ENCODE measurements at places on chromosomes 3 and 15.
A peak's percentile ranks its signal among the peaks of the same experiment; 100 is the strongest.

DNA sequence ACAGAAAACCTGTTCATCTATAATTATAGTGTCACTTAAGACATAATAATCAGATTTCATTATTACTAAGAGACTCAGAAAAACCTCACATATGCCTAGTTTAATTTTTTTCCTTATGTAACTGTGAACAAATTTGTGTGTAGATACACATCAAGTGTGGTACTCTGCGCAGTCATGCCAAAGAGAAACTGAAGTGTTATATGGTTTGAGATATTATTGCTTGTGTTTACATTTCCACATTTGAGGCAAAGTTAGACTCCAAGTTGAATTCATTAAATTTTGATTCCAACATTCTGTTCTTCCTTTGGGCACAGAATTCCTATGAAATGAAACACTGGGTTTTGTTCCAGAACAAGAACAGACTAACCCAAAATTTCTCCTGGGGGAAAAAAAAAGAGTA is 2.2 kb downstream of the MBNL1 start:
- no peak for DNase-seq

GRCh38 chr3:17894434-17895060 is 152.1 kb upstream of the TBC1D5 start:
- DNase-seq: peak; percentile 11

DNA sequence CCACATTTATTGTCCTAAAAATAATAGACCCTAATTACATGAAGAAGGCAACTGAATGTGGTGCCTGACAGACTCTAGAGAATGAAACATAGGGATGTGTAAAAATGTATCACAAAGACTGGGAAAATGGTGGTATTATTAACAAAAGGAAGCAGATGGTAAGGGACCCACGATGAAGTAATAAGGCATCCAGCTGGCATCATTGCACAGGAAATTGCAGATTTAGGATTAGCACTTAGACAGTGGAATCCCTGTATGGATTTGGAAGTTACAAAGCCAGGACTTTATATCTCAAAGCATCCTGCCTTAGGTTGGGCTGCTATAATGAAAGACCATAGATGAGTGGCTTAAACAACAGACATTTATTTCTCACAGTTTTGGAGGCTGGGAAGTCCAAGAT is 104.3 kb downstream of the PPM1L start:
- DNase-seq: no peak

GRCh38 chr3:52259035-52259434 is 13.5 kb downstream of the PPM1M start:
- no peak for DNase-seq

DNA sequence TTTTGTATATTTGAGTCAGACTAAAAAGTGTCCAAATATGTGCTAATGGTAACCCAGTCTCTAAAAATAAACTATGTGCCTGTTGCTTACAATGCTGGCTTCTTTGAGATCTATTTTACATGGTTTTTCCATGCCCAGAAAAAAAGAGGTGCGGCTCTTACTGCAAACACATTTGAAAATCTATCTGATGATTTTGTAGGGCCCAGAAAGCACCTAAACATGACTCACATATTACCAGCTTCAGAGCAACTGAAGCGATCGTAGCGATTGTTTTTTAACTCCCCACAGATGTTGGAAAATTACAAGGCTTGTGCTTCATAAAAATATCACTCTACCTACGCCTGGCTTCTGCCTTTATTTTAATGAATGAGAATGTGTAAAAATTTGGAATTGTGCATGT is 53.5 kb downstream of the SUCNR1 start:
- no peak for DNase-seq

GRCh38 chr3:169295126-169295525 is 368.4 kb downstream of the MECOM start:
- DNase-seq: no peak

- no peak for DNase-seq
These were observed 148.1 kb downstream of the NEK11 start for GRCh38 chr3:131174752-131175151.

DNA sequence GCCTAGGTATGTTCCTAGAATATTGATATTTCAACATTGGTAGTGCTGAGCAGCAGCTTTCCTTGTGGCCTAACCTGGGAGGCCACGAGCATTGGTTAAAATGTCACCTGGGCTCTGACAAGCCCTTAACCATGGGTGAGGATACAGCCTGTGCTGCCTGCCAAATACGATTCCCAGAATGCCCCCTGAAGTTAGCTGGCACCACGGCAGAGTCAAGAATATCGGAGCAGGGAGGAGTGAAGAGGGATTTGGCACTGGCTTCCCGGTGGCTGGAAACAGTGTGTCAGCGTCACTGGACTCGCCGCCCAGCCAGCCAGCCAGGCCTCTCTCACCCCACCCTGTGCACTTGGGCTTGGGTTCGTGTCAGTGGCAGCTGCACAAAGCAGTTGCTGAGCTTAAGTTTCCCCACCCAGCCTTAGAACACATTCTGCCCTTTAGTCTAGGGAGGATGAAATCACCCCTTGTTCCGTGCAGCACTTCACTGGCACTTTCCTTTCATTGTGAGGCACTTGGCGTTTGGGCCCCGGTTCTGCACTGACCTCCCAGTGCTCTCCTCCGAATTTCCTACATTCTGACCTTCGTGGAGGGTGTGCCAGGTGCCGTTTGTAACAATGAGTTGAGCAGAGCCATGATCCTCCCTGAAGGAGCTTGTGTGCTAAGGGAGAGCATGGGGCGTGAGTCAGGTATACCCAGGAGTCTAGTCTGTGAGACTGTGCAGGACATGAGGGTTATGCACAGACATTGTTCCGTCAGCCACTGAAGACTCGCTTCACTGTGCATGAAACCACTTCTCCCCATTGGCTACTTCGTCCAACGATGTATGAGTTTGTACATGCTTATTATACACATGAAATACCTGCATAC is 152.8 kb upstream of the BHLHE40 start:
- no peak for DNase-seq

- no peak for DNase-seq
These were observed 537.6 kb downstream of the PLOD2 start for GRCh38 chr3:145623349-145623748.

DNA sequence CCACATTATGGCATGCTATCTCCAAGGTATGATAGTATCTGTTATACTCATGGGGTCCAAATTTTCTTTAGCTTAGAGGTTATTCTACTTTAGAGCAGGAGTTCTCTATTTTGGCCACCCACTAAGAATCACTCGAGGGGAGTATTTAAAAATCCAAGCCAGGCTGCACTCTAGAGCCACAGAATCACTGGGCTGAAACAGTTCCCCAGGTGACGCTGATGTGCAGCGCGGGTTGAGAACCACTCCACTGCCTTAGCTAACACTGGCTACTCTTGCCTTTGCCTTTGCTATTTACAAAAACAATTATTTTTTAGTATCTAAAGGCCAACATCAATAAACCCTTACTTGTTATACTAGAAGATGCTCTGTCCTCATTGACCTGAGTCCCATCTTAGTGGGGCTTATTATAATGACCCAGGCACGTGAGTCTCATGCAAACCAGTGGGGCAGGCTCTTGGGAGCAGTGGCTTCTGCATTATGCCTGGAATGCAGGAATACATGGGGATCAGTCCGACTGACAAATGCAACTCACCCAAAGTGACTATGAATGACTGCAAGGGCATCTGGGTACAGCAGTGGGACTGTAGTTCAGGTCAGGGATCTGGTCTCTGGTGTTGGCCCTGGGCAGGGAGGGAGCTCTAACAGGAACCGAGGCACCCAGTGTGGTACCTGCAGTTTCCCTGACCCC is 21.7 kb upstream of the CGNL1 start:
- no peak for DNase-seq

Measured in CD14-positive monocyte (primary cell).